IMR-90 (cell line): ENCODE measurements at places on chromosomes 5 and 9. TPM values are rescaled to one million over a fixed set of nuclear protein-coding genes. Genes with fewer than 3 reads are reported as not detected.

DNA sequence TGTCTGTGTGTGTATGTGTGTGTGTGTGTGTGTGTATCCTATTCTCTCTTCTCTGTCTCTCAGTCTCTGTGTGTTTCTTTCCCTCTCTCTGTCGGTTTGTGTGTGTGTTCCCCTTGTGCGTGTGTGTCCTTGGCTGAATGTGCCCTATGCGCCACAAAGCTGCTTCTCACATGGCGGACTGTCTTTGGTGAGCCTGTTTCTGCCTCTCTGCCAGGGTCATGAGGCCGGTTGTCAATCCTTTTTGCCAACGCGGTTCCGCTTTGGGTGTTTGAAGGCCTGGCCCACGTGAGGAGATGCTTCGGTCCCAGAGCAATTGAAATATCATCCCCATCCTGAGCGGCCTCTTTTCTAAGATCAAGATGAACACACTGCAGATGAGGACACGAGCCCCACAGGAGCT is 476.0 kb downstream of the SPATA31A7 start:
- no peak for DNase-seq

DNA sequence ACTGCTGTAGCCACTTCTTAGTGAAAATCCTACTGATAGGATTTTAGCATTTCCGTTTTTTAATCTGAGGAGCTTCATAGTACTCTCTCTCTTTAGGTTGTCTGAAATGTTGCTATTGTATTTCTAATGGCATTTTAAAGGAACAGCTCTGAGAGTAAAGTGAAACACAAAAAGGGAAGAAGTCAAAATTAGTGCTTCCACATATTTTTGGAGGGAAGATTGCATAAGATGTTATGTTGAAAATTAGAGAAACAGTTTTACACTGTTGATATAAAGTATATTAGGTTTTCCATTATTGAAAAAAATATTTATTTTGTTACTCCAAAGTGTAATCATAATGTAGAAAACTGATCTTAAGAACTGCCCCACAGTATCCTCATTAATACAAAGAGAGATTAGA is 525.1 kb downstream of the TAF11L14 start:
- no peak for DNase-seq

- DNase-seq: no peak
These were observed 33.3 kb downstream of the MTRR start for GRCh38 chr5:7902201-7902600.

GRCh38 chr5:94254214-94254613 is 364.2 kb downstream of the KIAA0825 start:
- no peak for DNase-seq

DNA sequence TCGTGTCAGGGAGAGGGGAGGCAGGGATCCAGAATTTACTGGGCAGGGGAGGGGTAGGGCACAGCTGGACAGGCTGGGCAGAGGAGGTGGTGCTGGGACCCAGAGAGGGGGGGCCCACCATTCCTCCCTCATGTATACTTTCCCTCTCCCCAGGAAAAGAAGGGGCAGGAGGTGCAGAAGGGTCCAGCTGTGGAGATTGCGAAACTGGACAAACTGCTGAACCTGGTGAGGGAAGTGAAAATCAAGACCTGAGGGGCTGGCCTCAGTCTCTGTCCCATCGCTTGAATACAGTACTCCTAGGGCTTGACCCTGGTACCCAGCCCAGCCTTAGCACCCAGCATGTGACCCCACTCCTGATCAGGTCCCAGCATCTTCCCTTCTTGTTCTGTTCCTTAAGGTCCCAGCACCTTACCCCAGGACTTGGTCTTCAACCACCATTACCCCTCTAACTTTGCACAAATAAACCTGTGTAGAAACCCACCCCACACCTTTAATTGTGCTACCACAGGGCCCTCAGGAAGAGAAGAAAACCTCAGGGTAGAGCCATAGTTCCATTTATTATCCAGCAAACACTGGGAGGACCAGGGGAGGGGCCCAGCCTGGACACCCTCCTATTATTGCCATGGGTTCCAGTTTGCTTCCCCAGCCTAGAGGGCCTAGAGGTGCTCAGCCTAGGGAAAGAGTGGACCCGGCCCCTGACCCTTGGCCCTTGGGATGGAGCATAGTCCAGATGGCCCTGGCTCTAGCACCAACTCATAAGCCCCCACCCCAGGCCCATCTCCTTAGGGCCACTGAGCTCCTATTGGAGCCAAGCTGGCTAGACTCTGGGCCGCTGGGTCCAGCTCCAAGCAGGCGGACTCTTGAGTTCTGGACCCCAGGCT is 2.0 kb downstream of the ENHO start:
- no peak for DNase-seq

GRCh38 chr5:34538026-34538672 is 118.0 kb upstream of the RAI14 start:
- DNase-seq: peak; percentile 31

DNA sequence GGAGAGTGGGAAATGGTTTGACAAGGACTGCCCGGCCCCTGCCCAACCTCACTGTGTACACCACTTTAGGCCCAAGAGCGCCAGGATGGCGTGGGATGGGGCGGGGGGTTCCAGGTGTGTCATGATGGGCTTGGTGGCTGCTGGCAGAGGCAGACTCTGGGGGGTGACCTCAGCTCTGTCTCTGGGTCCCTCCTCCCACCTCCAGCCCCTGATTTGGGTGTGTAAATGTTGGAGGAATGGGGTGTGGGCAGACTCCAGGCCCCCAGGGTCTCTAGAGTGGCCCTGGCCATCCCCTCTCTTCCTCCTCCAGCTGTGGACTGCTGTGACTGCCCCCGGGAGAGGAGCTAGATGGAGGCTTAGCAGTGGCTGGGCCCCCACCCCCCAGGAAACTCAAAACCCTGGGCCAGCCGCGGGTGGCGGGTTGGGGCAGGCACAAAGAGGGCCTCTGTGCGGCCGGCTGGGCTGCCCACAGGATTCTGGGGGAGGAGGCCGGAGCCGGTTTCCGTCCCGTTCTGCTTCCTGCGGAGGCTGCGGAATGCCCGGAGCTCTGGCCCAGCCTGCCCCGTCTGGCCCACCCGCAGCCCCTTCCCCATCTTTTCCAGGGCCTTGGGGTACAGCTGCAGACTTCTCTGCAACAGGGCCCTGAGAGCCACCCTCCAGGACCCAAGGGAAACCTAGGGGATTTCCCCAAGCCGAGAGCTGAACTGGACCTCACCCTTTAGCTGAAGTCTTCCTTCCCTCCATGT is 23.1 kb downstream of the CXXC5 start:
- DNase-seq: no peak

DNA sequence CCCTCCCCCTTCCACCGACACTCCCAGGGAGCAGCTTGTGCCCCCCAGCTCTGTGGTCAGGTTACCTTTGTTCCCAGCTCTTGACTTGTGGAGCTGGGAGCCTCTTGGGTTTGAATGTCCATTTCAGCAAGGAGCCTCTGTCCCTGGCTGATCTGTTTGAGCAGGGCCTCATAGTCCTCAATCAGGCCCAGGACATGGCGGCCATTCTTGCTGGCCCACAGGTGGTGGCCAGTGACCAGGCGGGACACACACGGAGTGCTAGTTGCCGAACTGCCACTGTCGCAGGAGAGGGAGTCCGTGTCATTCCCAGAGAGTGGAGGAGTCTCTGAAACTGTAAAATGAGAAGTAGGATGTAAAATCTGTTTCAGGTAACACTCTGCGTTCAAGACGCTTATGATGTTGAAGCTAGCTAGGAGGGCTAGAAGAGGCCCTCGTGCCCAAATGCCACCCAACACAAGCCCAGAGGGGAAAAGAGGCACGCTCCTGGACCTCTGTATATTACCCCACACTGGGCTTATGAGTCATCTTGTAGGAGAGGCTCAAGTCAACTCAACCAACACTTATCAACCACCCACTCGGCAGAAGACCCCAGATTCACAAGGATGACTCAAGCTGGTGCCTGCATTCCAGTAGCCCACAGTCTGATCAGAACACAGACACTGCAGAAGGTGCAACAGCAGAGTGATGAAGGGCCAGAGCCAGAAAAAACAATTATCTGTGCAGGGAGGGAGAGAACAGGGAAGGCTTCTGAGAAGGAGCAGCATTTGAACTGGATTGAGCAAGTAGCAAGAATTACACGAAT is 177.0 kb downstream of the CDK5RAP2 start:
- DNase-seq: peak; percentile 98

DNA sequence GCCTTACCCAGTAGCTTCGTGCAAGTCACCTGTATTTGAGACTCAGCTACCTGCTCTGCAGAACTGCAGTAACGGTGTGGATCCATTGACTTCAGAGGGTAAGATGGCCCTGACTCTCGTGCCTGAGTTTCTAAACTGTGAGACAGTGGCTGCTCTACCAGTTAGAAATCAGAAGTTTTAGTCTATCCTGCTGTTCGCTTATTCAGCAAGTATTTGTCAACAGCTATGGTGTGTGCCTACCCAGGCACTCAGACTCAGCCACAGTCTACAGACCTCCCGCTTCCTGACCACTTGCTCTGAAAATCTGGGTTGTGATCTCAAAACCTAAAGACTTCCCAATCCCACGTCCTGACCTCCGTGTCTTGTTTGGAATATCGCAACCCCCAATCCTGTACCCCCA is 13.5 kb downstream of the AQP3 start:
- no peak for DNase-seq

GRCh38 chr5:39176759-39177630 is 42.4 kb downstream of the FYB1 start:
- no peak for DNase-seq

GRCh38 chr5:14901462-14902051 is 30.0 kb upstream of the ANKH start:
- DNase-seq: peak; percentile 83

- DNase-seq: no peak
These were observed 438 bp upstream of the LAMC3 start for GRCh38 chr9:131008563-131008908.

- DNase-seq: peak; percentile 4
These were observed 44.1 kb downstream of the CCL28 start for GRCh38 chr5:43367909-43368669.

GRCh38 chr5:157779221-157779620 is 35.7 kb downstream of the LSM11 start:
- no peak for DNase-seq

- DNase-seq: no peak
These were observed 158.4 kb upstream of the MPDZ start for GRCh38 chr9:13437866-13438265.

DNA sequence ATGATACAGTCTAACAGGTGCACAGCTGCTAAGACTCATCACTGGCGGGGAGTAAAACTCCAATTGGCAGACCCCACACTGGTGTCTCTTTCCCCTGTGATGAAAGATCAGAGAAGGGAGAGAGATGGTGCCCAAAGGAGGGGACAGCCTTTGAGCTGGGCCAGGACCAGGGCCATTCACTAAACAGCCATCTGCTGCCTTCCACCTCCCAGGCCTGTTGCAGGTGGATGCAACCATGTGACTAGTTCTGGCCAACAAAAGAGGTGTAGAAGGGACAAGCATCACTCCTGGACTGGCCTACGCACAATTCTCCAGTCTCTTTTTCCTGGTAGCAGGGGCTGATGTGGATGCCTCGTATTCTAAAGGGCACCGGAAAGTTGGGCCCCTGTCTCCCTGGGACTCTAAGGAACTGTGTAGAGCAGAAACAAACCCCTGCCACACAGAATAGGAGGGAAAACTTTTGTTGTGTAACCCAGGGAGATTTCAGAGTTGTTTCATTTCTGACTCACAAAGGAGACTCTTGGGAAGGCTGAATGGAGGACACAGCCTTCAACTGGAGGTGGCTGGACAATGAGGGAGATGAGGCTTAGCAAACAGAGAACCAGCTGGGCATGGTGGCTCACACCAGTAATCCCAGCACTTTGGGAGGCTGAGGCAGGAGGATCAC is 26.9 kb downstream of the TNIP1 start:
- no peak for DNase-seq

DNA sequence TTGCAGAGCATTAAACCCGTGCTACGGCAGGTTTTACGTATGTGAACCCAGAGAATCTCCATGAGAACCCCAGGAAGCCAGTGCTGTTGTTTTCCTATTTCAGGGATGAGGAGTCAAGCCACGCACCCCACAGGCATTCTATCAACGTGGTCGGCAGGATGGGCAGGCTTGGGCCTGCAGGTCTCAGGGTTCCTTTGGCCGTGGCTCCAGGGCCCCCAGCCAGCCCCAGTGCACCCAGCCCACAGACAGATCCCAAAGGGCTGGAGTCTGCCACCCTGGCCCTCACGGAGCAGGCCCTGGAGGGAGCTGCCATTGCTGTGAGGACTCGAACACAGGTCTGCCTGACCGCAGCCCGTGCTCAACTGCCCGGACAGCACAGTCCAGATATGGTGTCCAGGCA is 77.1 kb upstream of the STXBP1 start:
- no peak for DNase-seq

DNA sequence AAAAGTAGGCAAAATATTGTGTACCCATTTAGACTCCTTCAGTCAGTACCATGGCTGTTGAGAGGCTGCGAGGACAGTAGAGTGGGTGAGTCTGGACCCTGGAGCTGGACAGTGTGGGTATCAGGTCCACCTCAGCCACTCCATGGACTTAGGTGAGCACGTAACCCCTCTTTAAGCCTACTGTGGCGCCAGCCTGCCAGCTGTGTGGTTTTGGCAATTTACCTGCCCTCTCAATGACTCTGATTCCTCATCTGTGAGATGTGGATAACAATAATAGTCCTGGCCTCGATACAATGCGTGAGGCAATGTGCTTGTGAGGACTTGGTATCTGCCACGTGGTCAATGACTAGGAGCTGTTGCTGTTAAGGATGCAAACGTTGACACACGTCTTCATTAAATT is 17.9 kb downstream of the SLC1A3 start:
- no peak for DNase-seq

- peak; percentile 5 for DNase-seq
These were observed 343.7 kb upstream of the KLF4 start for GRCh38 chr9:107833295-107833694.

DNA sequence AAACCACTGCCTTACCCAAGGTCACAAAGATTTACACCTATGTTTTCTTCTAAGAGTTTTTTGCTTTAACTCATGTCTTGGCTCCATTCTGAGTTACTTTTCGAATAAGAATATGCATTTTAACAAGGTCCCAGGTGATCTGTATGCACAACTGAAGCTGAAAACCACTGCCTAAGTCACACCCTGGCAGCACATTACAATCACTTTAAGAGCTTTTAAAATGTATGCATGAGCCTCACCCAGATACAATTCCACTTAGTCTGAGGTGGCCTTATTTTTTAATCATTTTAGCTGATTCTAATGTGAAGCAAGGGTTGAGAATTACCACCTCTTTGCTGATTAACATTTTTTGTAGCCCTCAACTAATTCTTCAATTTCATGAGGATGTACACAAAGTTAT is 29.5 kb downstream of the IDNK start:
- no peak for DNase-seq

DNA sequence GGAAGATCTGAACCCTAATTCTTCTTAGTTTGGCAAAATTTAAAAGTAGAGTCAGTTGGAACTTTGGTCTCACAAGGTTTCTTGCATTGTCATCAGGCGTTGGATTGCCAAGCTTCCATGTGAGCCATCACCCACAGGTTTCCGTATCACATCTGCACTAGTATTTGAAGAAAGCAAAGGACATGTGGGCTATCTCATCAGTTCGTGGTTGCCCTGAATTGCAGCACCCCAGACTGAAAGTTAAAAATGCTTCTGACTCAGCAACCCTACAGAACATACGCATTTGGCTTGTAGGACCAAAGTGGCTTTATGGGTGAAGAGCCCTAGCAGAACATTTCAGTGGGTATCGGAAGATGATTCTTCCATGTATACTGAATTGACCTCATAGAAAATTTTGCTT is 358.0 kb downstream of the ENC1 start:
- no peak for DNase-seq

- DNase-seq: peak; percentile 21
These were observed 141.4 kb downstream of the LRRC70 start for GRCh38 chr5:62720031-62720441.

PCDHB14 gene
- 0.18 and 0.28 TPM in 2 replicates for total RNA-seq

DDX4 gene
- total RNA-seq: not detected in 2 replicates

FOXD4 gene
- 0.18 TPM in 1 of 2 replicates, not detected in the other for total RNA-seq

EMB gene
- total RNA-seq: 1.4 and 4.4 TPM in 2 replicates

IFNB1 gene
- not detected in 2 replicates for total RNA-seq

IRX1 gene
- total RNA-seq: not detected in 2 replicates

ROPN1L gene
- 0.28 and 0.36 TPM in 2 replicates for total RNA-seq

RFK gene
- total RNA-seq: 13.8 and 29.2 TPM in 2 replicates
